Natural killer cell (primary cell): ENCODE measurements at places on chromosomes 7 and 10. TPM values are rescaled to one million over a fixed set of nuclear protein-coding genes. Genes with fewer than 3 reads are reported as not detected.

SPOCK2 gene
- 258 TPM for total RNA-seq

PLEKHA1 gene
- total RNA-seq = 64.6 TPM

GIMAP8 gene
- total RNA-seq = 8.4 TPM

CYP2E1 gene
- 2.9 TPM for total RNA-seq

EGFR gene
- total RNA-seq = not detected

CACNB2 gene
- total RNA-seq = not detected

SEMA4G gene
- not detected for total RNA-seq

MYPN gene
- total RNA-seq = not detected

BLVRA gene
- 19.8 TPM for total RNA-seq

C10orf67 gene
- not detected for total RNA-seq

EVX1 gene
- not detected for total RNA-seq

GFRA1 gene
- not detected for total RNA-seq

ADRA2A gene
- not detected for total RNA-seq

DNA sequence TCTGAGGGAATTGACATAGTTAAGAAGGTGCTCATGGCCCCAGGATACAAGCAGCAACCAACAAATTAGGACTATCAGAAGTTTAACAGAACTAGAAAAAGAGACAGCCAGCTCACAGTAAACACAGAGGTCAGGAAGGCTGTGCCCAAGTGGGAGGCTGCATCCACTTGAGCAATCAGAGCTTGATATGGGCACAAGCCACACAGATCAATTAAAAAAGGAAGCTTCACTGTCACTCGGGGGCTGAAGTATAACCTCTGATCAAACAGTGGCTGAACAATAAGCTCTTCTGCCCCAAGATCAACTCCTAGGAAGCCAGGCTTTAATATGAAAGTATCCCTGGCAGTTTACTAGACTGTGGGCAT, 40.0 kb downstream of the ZNF438 start:
- DNase-seq = no peak

DNA sequence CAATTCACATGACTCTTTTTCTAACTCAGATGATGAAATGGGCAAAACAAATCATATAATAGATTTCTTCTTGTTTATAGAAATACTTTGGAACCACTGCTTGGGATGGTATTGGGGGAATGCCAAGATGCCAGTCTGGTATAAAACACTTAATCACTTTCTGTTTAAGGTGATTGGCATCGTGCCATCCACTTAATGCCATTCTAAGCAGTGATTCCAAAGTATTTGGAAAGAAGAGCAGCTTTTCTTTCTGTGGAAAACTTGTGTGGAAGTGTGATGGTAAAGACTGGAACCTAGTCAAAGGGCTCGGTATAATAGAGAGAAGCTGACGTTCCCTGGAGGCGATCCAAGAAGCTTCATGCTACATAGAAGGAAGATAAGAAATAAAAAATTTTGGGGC, 120.6 kb downstream of the TMEM26 start:
- no peak for DNase-seq

GRCh38 chr7:74202841-74203556, 6.8 kb upstream of the LAT2 start:
- DNase-seq = peak; percentile 59

- DNase-seq = no peak
These were observed 58.8 kb downstream of the WDR37 start for GRCh38 chr10:1114719-1115606.

DNA sequence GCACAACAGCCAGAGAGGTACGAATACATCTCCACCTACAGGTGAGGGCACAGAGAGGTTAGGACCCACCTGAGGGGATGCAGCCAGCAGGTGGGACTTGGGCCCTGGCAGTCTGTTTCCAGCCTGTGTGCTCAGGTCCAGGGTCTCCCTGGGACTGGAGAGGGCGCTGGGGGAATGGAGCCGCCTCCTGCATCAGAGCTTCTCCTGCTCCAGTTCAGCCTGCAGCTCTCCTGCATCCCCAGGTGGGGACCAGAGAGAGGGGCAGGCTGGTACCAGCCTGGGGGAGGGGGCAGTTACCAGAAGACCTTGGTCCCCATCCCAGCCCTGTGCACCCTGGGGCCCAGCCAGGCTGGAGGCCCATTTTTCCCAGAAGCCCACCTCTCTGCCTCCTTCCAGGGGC, 80.7 kb downstream of the LHPP start:
- no peak for DNase-seq

DNA sequence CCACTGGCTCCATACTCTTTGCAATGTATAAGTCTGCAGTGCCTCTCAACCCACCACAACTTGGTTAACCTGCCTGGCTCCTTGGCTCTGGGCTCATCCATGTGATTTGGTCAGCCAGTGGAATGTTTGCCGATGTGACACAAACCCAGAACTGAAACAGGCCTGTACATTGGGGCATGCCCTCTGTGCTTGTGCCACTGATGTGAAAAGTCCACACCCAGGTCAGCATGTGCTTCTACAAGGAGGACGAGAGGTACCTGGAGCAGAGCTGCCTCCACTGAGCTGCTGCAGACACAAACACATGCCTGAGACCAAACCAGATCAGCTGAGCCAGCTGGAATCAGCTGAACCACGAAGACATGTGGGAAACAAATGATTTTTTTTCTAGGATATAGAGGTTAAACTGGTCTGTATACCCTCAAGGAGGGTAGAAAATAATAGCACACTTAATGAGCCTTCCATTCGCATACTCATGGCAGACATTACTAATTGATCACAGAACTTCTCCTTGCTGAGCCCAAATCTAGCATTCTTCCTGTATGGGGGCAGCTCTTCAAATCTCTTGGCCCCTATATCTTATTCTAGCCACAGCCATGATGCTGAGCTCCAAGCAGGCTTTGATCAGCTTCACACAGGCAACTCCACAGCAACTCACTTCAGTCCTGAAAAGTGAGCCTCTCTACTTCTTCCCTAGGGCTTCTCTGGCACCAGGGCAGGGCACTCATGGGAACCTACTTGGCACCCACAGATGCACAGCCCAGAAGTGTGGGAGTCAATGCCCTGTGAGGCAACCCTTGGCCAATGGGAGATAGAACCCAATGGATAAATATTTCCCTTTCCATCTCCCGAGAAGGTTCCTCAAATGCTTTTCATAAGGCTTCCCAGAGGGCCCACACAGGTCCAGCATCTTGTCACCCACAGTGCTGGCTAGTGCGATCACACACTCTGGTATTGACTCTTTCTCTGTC, 18.6 kb downstream of the PYROXD2 start:
- no peak for DNase-seq

DNA sequence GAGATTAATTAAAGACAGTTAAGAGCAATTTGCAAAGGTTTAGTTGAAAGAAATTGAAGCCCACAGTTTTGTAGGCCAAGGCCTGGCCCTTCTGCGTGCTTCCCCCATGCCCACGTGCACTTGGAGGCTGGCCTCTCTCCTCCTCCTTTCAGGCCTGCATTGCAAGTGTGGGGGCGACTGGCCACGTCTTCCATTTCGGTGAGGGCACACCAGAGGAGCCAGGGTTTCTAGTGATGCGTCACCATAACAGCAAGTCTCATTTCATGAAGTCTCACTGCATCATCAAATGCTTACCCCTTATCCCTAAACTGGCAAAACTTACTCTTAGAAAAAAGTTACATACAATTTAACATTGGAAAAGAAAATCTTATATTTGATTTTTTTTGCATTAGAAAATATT, 141.2 kb downstream of the NRF1 start:
- DNase-seq = no peak

GRCh38 chr10:68261132-68261856, 29.4 kb upstream of the ATOH7 start:
- no peak for DNase-seq

- no peak for DNase-seq
These were observed 19.9 kb downstream of the CCL24 start for GRCh38 chr7:75793676-75794075.

GRCh38 chr10:72979709-72980108, 25.1 kb upstream of the PLA2G12B start:
- no peak for DNase-seq

DNA sequence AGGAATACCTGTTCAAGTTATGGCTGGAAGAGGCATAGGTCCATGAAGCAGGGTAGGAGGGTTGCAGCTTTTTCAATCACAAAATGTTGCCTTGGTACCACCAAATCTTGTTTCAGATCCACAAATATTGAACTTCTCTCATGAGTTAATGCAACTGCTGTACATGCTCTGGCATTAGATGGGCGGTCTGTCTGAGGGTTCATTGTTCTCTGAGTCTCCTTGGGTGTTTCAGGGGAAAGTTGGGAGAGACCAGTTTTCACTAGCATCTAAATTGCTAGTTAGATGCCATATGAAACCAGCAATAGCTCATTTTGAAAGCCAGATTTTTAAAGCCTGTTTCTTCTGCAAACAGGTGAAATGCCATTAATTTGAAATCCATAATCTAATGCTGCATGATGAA, 27.8 kb upstream of the ELMO1 start:
- DNase-seq = no peak

DNA sequence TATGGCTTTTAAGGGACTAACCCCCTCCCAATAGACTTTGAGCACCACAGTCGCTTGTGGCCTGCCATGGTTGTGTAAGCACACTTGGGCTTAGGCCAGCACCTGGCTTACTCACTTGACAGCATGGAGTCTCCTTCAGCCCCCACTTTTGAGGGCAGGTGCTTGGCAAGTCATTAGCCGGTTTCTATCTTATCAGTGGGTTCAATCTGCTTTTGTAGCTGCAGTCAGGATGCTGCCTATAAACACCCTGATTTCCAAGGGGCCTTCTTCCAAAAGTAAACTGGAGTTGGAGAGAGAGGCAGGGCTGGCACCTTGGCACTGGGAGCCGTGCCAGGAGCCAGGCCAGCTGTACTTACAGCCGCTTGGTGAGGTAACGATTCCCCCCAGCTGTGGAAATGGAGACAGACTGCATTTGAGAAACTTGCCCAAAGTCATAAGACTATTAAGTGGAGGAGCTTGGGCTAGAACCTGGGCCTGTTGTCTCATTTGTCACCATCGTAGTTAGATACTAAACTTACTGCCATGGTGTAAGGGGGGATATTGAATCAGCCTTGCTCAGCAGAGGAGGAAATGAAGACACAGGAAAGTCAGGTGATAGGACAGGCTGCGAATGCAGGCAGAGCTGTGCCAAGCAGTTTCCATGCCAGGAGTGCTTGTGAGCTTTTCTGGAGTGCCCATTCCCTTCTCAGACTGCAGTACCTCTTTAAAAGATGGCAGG, 92.2 kb upstream of the EFCAB10 start:
- DNase-seq = no peak

- no peak for DNase-seq
These were observed 44.9 kb downstream of the NPY start for GRCh38 chr7:24328894-24329293.

DNA sequence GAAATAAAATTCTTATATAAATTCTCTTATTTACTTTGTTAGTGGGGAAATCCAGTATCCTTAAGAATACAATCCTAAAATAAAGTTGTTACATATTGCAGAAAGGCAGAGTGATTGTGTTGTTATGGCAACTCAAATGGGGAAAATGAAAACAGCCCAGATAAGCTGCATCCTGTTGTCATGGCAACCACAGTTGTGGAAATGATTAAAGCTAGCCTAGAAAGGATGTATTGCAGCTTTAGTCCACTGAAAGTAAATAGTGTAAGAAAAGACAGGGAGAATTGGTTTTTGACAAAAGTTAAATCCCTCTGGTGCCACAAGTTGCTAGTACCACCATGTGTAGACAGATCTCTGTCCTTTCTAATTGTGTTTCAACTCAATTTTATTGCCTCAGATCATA, 43.2 kb downstream of the BTRC start:
- DNase-seq = peak; percentile 82

DNA sequence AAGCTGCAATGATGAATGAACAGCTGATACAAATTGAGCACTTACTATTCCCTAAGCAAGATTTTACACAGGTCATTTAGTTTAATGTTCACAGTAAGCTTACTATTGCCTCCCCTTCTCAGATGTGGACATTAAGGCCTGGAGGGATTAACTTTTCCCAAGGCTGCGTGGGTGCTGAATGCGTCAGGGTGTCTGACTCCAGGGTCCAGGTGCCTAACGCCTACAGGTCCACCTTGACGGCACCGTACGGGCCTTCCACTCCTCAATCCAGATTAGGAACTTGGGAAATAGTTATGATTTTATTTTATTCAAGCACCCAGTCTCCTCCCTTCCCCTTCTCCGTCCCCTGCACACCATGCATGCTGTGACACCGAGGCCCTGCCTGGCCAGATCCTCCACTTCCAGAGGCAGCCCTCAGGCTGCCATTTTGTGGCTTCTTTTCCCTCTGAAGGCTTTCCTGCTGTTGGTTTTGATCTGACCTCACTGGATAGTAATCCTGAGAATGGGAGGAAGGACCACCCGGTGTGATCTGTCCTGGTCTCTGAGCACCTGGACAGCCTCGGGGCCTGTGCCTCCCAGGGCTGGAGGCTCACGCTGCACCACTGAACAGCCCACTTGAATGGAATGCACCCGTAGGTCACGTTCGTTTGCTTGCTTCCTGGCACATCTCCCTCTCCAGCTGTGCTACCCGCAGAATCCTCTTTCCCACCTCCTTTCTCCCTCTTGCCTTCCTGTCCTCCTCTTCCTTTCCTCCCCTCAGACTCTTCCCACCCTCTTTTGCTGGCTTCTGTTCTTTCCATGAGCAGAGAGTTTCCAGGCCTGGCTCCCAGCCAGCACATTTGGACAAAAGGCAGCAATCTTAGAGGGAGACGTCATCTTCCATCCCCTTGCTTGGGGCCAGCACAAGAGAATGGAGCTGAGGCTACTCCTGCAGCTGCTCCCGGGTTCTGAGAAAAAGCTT, 14.4 kb downstream of the DENND2A start:
- no peak for DNase-seq

- DNase-seq = no peak
These were observed 20.5 kb upstream of the SLC16A12 start for GRCh38 chr10:89555688-89556445.

GRCh38 chr7:80047856-80048459, 86.7 kb upstream of the GNAI1 start:
- DNase-seq = no peak

GRCh38 chr10:103632247-103632642, 138.7 kb downstream of the NEURL1 start:
- peak; percentile 22 for DNase-seq
